ENCODE measurements at places on chromosomes 2 and 18.

GRCh38 chr2:150618245-150618895 is 130.9 kb upstream of the RND3 start:
- DNase-seq: no peak

DNA sequence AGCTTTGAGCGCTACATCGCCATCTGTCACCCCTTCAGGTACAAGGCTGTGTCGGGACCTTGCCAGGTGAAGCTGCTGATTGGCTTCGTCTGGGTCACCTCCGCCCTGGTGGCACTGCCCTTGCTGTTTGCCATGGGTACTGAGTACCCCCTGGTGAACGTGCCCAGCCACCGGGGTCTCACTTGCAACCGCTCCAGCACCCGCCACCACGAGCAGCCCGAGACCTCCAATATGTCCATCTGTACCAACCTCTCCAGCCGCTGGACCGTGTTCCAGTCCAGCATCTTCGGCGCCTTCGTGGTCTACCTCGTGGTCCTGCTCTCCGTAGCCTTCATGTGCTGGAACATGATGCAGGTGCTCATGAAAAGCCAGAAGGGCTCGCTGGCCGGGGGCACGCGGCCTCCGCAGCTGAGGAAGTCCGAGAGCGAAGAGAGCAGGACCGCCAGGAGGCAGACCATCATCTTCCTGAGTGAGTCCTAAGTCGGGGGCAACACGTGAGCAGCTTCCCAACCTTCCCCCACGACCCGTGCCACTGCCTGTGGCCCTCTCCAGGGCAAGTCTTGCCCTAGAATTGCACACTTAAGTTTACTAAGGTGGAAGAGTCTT is 928 bp downstream of the GPR39 start:
- DNase-seq: no peak

- DNase-seq: no peak
Measured at GRCh38 chr18:12072996-12073395, 20.6 kb upstream of the ANKRD62 start.

- no peak for DNase-seq
Measured at GRCh38 chr2:226578373-226578772, 221.2 kb downstream of the IRS1 start.

- peak; percentile 71 for DNase-seq
Measured at GRCh38 chr2:73984922-73985307, 205 bp downstream of the TET3 start.

- no peak for DNase-seq
Measured at GRCh38 chr2:199315299-199316179, 142.2 kb downstream of the SATB2 start.

DNA sequence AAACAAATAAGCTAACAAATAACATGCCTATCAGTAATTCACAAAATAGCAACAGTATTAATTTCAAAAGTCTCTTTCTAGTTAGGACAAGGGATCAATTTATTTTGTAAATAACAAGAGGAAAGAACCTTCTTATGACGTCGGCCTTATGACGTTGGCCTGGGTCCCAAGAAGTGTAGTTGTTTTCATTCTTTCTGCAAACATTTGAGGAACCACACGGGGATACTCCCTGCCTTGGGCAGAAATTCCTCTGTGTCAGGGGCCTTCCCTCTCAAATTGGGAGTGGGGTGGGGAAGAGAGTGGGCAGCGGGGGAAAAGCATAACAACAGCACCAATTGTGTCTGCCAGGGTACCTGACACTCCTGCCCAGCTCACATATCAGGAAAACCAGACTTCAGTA is 1.3 kb downstream of the CCDC68 start:
- DNase-seq: no peak

- DNase-seq: no peak
Measured at GRCh38 chr2:225980372-225980771, 580.9 kb downstream of the NYAP2 start.

DNA sequence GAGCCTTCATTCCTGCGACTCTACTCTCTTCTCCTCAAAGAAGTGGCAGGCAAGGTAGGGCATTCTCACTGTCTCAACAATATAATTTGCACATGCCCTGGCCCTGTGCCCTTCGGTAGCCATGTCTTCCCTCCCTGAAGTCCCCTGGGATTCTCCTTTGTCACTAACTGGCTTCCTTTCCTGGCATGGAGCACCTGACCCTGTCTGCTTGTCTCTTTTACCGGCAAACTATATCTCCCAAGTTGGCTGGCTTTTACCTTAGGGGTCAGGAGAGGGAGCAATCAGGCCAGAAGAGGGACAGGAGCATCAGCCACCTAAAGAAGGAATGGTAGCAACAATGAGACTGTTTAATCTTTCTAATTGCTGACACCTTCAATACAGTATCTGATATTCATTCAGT is 51.9 kb upstream of the RMDN2 start:
- no peak for DNase-seq
